ENCODE measurements at places on chromosomes 12 and 14.

DNA sequence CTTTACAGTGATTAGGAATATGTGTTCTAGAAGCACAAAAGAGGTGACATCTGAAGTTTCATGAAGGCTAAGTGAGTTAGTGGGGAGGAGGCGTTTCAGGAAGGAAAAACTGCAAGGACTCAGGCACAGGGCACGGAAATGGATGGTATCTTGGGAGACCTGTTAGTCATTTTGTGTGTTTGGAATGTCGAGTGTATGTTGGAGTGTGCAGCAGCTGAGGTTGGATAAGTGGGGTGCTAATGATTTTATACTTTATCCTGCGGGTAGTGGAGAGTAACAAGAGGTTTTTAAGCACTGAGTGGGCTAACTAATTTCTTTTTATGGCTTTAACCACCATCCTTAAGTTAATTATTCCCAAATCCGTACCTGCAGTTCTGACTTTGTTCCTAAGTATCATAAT lies 571.5 kb upstream of the FBXO33 start:
- DNase-seq: no peak

- DNase-seq: no peak
These were observed 2.7 kb upstream of the ASPG start for GRCh38 chr14:104082807-104083206.

GRCh38 chr12:56158926-56159461 lies 835 bp downstream of the MYL6 start:
- DNase-seq: no peak

DNA sequence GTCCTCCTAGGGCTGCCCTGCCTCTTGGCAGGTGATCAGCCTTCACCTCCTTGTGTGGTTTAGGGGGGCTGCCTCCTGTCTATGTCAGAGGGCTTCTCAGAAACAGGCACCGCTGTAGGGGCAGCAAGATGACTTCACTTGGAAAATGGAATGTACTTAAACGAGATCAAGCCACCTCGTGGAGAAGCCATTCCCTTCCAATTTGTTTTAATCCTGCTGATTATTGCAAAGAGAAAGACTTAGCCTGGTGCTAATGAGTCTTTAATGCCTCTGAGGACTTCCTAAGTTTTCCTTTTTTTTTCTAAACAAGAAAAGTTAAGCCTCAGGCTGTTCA lies 62.3 kb upstream of the RFLNA start:
- no peak for DNase-seq

- peak; percentile 28 for DNase-seq
These were observed 324.2 kb downstream of the ZFP36L1 start for GRCh38 chr14:68468437-68469207.

DNA sequence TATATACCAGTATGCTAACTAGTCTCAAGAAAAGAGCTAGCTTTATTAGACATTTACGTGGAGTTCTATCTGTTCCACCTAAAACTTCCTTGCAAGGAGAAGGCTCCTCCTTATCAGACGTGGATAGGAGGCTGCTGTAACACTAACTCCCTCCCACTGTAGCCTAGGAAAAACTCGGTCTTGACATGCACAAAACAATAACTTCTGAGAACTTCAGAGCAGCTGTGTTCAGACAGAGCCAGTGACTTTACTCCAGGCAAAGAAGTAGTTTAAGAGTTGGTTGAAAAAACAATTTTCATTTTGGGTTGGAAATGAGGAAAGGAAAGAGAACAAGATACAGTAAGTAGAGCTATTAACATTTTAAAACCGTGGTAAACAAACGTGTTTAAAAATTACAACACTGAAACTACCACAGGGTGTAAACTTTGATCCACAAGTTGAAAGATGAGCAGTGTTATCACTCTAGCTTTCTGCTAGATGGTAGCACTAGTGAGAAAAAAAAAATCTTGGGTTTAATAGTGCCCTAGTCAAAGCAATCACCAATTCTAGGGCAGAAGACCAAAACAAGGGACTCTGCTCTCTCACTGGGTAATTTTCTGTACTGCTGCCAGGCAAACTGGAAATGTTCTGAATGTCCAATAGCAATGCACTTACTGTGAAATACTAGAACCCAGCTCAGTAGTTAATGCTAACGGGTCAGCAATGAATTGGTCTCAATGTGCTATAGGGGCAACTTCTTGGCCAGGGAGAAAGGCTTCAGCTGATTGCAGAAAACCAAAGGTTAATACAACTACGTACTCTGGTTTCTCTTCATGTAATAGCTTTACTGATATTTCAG lies 2.4 kb downstream of the ATF7 start:
- DNase-seq: no peak

DNA sequence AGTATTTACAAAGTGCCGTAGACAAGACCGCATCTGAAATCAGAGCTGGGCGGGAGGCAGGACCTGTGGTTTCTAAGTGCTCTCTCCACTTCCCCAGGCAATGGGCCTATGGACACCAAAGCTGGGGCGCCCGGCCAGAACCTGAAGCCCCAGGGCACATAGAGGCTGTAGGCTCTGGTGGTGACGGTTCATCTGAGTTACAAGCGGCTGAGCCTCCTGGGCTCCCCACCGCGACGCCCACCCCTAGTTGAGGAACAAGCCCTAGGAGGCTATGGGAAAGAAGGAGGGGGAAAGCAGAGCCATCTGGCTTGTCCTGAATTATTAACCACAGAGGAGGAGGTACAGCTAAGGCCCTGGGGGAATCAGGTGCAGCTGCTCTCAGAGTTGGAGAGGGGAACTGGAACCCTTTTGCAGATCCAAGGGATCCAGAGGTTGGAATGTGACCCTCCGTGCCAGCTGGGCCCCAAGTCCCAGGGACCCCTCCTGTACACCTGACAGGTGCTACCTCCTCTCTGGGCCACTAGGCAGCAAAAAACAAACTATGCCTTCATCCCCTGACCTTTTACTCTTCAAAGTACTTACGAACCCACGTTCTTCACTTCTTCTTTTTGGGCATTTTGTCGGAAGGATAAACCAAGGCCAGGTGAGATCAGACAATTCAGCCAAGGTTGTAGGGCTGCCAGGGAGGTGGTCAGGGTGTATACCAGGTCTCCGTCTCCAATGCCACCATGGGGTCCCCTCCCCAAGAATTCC lies 77.2 kb downstream of the ARL6IP4 start:
- no peak for DNase-seq

GRCh38 chr14:100096656-100097055 lies 31.4 kb downstream of the EVL start:
- DNase-seq: no peak

DNA sequence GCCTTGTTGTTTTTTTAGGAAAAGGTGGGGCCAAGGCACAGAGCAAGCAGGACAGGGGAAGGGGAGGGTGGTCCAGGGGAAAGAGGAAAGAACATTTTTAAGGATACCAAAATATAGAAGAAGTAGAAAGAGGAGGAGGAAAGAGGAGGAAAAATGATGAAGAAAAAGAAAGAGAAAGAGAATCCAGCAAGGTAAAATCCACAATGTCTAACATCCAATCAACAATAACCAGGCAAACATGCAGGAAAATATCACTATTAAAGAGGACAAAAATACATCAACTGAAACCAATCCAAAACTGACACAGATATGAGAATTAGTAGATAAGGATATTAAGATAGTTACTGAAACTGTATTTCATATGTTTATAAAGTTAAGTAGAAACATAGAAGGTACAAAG lies 7.0 kb upstream of the TMEM120B start:
- DNase-seq: no peak

- DNase-seq: no peak
These were observed 49.1 kb upstream of the RIMBP2 start for GRCh38 chr12:130765186-130765659.

DNA sequence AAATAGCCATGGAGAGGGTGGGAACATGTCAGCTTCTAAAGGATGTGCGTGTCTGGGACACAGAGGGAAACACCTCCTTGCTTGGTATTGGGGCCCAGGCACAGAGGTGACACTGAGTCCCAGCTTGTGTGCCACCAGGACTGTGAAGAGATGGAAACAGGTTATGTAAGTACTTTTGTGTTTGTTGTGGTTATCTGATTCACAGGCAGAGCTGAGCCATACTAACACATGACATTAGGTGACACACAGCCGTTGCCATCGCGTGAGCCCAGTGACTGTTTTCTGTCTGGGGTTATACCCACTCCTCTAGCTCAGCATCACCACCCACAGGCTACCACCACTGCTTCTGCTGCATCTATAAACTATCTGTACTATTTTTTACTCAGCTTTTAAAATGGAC lies 12.1 kb upstream of the FLVCR2 start:
- peak; percentile 74 for DNase-seq

GRCh38 chr12:131747276-131748177 lies 36.6 kb downstream of the SFSWAP start:
- DNase-seq: no peak

DNA sequence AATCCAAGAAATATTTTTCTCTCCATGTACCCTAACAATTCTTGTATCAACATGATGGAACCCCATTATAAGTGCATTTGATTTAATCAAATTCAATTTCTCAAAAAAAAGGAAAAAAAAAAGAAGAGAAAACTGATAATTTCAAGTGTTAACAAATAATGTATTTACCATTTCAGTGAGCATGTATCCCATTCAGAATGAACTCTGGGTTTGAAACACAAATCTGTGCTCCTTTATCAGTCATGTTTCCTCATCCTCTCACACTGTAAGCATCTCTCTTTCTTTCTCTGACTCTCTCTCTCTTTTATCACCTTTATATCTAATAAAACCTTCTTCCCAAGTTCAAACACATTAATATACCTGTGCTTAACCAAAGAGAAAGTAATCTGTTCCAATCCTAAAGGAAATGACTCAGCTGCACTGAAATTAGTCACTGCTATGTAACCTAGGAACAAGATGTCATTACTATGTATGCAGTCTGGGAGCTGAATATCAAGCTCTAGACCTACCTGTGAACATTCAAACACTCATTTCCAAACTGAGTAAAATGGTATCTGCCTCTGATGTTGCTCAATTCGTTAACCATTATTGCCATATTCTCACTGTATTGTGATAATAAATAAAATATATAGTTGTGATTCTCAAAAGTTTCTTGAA lies 135.0 kb upstream of the LRIG3 start:
- no peak for DNase-seq

GRCh38 chr12:68113644-68114043 lies 45.9 kb downstream of the IFNG start:
- DNase-seq: peak; percentile 60

DNA sequence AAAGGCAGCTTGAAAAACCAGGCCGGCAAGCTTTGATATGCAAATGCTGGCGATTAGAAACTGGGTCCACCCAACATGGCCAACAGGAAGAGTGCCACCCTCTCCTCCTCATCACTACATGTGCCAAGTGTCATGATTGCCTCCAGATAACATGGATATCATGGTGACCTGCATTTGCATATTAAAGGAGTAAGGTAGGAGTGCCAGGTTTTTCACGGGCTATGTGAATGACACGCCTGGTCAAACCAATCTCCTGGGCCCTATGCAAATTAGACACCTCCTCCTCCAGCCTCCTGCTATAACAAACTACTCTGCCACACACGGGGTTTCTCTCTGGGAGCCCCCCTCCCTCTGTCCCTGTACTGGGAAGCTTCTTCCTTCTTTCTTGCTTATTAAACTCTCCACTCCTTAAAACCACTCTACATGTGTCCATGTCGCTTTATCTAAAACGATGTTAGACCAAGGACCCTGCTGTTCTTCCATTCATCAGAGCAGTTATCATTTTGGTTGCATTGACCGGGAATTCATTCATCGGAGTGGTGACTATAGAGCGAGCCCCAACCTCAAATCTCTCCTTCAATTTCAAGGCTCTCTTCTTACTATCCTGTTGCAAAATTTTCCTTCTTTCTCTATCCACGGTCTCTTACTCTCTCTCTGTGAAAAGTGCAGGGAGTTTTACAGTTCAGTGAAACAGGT lies 27.5 kb downstream of the APOBEC1 start:
- DNase-seq: no peak

DNA sequence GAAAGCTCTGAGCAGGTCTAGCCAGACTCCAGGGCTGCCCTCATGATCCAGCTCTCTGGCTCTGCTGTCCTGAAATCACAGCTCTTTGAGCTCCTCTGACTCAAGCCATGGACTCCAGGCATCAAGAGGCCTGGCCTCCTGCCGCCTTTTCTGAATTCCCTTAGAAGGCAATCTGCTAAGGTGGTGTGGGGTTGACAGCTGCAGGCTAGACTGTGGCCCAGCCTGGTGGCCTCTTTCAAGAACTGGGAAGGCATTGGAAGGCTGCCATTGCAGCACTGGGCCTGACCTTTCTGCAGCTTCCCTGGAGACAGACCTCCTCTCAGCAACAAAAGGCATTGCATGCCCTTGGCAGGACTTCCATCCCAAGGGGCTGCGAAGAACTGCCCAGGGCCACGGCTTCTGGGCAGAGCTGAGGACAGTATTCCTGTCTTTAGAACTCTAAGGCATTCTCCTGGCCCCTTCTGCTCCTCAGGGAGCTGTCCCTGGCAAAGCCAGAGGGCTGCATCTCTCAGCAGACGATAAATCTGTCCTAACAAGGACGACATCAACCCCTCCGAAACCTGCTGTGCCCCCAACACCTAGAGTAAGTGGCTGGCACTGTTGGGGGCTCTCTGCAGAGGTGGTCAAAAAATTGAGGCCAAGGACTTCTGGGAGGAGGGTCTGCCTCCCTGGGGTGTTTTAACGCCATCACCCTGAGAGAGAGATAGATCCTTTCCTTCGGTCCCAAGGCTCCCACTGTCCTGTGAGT lies 115.6 kb downstream of the RBM19 start:
- no peak for DNase-seq

- no peak for DNase-seq
These were observed 62.5 kb upstream of the PRICKLE1 start for GRCh38 chr12:42652048-42652447.

DNA sequence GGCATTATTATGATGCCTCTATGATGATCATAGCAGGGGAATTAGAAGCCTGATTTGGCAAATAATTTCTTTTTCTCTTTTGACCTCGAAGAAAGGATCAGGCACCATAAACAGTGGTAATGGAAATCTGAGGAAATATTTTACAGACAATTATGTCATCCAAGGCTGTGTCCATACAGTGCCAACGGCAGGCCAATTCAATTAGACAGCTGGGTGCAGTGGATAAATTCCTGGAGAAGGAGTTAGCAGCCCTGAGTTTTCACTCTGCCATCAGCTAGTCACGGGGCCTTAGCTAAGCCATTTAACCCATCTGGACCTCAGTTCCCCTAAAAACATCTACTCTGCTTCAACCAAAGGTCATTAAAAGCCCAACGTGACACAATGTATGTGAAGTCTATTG lies 4.1 kb downstream of the TPH2 start:
- DNase-seq: no peak

DNA sequence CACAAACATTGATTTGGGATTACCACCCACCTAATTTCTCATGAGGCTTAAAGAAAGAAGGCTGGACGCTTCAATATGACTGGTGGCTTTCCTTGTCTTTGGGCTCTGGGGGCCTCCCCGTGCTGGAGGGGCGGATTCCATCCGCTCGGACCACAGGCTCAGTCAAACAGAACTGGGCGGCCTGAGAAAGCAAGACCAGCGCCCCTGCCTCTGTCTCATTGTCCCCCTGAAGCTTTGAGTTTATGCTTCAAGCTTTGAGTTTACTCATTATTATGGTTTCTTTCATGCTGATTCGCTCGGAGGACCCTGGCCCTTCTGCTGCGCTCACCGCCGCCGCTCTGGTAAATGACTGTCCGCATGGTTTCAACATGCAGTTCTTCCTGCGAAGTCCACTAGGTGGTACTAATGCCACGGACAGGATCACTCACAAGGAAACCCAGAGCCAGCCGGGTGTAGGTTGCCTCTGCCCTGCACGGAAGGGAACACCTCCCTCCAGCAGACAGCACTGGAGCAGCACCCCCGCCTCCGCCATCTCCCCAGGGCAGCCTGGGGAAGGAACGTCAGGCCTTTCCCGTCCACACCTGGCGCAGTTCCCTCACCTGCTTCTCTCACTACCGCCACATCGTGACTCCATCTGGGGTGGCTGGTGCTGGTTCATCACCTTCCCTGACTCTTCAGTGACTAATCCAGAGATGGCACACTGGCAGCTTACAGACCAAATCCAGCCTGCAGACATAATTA lies 13.2 kb upstream of the TIGAR start:
- DNase-seq: no peak

Data from activated CD4-positive, alpha-beta T cell treated with anti-CD3 and anti-CD28 coated beads for 4 hours (primary cell).